ENCODE measurements at places on chromosomes 12 and 14.

DNA sequence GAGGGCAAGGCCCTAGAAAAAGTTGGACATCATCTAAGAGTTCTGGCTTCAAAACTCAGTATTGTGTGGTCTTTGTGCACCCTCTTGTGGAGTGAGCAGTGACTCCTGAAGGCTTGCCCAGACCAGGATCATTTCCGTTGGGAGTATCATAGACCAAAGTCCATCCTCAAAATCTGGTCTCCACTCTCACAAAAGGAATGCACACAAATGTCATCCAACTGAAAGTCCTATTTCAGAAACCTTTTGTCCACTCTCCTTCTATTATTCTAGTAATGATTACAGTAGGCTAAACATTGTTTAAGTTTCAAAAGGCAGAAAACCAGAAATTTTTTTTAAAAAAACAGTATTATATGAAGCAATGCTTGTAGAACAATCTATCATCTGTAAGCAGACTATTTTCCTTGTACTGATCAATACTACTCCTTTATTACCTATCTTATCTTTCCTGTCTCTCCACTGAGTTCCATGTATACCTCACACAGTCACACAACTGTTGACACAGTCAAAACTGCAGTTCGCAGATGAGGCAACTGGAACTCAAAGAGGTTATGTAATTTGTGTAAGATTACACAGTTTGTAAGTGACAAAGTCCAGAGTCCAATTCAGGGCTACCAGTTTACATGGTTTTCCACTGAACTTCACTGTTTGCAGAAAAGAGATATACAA, 41.4 kb downstream of the COX16 start:
- DNase-seq: peak; percentile 34

GRCh38 chr14:90451961-90452360, 55.1 kb downstream of the CALM1 start:
- no peak for DNase-seq

- no peak for DNase-seq
Measured at GRCh38 chr12:6662602-6662905, 365 bp downstream of the ING4 start.

DNA sequence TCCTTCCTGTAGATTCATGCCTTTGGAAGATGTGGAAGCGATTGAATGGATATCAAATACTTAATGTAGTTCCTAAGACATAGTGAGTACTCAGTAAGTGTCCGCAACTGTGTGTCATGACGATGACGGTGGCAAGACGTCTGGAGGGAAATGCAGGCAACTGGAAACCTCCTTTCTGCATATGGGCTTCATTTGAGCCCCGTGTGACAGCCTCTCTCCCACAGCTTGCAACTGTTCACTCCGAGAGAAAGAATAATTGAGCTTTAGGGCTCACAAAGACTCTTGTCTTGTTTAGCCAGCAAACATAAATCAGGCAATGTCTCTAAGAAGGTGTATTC, 6.9 kb downstream of the CFAP251 start:
- no peak for DNase-seq

DNA sequence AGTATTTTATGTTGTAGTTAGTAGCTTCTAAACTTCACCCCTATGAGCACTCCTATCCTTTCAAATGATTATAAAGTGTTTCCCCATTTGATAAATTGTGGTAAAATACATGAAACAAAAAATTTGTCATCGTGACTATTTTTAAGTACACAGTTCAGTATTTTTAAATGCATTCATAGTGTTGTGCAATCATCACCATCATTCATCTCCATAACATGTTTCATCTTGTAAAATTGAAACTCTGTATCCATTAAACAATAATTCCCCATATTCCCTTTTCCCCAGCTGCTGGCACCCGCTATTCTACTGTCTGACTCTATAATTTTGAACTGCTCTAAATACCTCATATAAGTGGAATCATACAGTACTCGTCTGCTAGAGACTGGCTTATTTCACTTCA, 52.5 kb downstream of the ATP23 start:
- no peak for DNase-seq

DNA sequence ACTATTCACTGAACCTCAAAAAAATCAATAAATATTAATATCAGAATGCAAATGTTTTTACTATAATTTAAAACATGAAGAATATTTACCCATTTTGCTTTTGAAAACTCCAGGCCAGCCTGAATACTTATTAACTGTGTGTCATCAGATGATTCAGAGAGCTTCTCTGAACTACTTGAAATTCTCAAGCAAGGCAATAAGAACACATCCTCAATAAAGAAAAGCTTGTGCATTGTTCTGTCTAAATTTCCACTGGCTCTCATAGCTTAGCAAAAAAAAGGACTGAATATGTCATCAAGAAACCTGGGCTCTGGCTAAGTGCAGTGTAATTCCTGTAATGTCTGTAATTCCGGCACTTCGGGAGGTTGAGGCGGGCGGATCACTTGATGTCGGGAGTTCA, 194.1 kb downstream of the BTG1 start:
- DNase-seq: no peak

GRCh38 chr12:86837246-86837645, 581.1 kb upstream of the MGAT4C start:
- DNase-seq: no peak

DNA sequence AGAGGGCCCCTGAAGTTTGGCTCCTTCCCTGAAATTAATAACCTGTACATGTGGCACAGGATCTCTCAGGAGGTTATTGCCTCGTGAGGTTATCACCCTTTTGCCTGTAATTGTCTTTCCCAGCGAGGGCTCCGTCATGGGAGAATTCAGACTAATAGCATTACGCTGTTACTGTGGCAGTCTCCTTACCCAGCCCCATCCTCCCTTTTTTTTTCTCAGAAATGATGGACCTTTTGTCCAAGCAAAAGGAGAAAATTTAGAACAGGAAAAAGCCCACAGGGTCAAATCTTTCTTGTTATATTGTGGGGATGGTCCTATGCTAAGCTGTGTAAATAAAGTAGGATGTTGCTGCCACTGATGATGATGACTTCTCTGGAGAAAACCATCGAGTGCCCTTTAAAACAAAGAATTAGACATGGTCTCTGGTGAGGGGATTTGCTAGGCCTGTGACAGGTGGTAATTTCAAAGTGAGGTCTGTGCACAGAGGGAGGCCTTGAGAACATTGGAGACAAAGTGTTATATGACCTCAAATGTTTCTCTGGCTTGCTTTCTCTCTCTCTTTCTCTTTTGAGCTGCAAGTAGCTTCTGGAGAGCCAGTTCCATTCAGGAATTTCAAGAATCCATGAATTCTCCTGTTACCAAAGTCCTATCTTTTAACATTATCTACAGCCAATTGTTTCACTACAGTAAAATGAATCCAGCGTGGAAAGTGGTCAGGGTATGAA, 357.2 kb downstream of the BMP4 start:
- no peak for DNase-seq

GRCh38 chr12:124517260-124518050, 50.0 kb downstream of the NCOR2 start:
- no peak for DNase-seq

DNA sequence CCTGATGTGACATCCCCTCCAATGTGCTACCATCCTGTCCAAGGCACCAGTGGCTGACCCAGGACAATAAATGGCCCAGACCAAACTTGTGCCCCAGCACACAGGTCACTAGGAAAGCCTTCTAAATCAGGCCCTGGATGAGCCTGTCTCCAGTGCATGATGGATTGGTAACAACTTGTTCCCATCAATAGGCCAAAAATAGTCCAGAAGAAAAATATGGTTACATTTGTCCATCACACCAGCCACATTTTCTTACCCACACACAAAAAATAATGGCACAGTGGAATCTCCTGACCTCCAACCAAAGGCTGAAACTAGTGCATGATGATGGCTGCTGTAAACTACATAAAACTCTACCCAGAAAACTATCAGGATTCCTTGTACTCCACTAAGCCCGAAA, 228.4 kb downstream of the SPTSSA start:
- no peak for DNase-seq
